ENCODE measurements at places on chromosomes 6 and 20.

- no peak for DNase-seq
These were observed 45.8 kb downstream of the RGS17 start for GRCh38 chr6:153085239-153085638.

DNA sequence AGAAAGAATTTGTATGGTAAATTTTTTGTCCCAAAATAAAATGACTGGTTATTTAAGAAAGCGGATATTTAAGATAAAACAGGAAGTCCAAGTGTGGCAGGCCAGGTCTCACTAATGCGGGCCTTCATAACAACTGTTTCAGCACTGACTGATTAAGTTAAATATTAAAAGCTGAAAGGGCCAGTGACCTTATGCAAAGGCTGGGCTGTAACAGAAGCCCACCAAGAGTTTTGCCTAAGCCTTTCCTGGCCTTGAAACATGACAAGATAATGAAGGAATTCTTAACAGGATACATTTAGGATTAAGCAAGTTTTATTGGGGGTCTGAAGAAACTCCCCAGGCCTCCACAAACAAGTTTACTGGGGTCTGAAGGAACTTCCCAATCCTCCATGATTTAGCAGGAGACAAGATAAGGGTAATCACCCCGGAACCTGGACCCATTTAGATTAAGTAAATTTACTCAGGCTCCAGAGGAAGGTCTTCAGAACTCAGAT is 36.3 kb downstream of the ZNF133 start:
- no peak for DNase-seq

DNA sequence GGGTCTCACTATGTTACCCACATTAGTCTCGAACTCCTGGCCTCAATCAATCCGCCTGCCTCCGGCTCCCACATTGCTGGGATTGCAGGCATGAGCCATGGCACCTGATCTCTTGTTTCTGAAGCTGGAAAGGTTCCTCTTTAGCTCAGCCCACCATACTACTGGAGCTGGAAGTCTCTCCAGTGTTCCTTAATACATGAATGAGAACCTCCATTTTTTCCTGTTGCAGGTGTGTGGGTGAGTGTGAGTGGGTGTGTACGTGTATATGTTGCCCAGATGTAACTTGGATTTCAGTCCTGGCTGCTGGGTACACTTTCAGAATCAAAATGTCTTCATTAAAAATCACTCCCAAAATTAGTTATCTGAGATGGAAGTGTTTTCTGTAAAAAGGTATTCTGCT is 11.1 kb downstream of the PNPLA1 start:
- DNase-seq, result no peak

GRCh38 chr20:43389211-43389610 is 68.5 kb upstream of the SRSF6 start:
- DNase-seq, result no peak

- DNase-seq, result no peak
These were observed 7.2 kb upstream of the IPCEF1 start for GRCh38 chr6:154363821-154364220.

DNA sequence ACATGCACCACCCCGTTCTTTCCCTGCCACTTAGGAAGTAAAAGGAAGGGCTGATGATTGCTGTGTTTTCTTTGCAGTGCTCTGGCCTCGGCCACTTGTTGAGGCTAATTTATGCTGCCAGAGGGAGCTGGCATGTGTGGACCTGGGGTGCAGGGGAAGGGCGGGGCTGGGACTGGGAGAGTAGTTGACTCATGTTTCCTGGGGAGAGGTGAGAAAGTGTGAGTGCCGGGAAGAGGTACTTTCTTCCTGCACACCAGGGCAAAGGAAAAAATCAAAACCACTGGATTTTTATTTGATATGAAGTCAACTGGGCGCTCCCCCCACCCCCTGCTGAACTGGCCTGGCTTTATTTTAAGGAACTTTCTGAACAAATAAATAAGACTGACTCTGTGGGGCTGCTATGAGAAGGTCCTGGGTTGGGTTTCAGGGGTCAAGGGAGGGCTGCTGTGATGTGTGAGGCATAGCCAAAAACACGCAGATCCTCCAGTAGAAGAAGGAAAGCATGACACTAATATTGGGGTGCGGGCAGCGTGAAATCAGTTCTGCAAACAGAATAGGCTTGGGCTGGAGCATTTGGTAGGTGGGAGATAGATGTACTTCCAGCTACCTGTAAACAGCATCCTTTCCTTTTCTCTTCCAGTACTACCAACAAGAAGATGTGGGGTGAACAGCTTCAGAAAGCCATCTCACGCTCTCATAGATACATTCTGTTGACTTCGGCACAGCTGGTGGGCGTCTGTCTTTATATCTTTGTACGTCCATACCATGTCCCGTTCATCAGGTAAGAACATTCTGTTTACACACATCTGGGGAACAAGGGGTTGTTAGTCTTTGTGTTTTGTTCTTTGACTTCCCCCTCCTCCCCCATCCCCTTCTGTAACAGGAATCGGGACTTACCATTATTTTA is 87.5 kb downstream of the SYNJ2 start:
- DNase-seq, result peak; percentile 32

DNA sequence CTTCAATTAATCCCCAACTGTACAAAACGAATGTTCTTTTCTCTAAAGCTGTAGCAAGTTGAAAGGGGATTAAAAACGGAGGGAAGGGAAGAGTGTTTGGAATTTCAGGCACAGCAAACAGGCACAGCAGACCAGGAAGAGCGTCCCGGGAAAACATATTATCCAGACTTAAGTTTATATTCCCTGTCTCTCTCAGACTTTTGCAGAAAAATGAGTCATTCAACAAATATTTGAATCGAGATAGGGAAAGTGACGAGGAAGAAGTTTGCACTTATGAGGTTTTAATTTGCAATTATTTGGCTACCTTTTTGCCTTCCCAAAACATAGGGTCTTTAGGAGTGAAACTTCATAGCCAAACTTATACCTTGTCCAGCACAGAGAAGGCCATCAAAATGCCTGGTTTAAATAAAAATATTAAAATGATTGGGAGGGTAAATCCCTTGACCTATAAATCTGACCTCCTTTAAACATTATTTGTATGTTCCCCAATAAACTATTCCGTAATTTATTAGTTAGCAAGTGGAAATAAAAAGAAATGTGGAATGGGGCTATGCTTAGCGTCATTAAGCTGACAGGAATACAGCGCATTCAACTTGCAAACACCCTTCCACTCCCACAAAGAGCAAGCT is 16.0 kb downstream of the HFE start:
- DNase-seq, result no peak

- no peak for DNase-seq
These were observed 379.3 kb downstream of the MAFB start for GRCh38 chr20:40309731-40310130.

DNA sequence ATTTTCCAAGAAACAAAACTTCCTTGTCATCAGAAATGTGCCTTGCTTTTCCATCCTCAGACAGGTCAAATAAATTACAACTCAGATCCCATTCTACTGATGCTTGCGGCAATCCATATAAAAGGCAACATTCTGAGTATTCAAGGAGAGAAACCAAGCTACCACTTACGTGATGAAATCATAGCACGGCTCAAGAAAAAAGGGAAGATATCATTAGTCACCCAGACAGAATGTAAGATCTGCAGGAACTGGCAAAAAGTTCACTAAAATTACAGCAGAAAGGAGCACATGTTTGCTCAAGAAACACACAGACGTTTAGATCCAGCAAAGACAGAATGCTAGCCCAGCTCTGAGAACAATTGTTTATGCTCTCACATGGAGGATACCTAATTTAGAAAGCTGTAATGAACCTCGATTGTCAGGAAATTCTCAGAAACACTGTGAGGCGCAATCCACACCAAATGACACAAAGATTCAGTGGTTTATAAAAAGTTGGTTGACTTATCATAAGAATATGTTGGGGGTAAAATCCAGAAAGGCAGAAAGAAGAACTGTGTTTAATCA is 304.2 kb downstream of the ADGRG6 start:
- DNase-seq, result no peak

GRCh38 chr20:1108437-1108920 is 9.9 kb upstream of the PSMF1 start:
- DNase-seq, result no peak

- no peak for DNase-seq
These were observed 94.7 kb downstream of the PDE10A start for GRCh38 chr6:165568326-165568725.

- DNase-seq, result no peak
These were observed 70.5 kb downstream of the COL19A1 start for GRCh38 chr6:69936674-69937363.

- DNase-seq, result no peak
These were observed at the start of gene HRH3 for GRCh38 chr20:62219992-62220665. TSS of gene HRH3 (minus strand) at chr20:62220278. CDS start at chr20:62219970, 308 bp downstream.

- peak; percentile 58 for DNase-seq
These were observed 52.8 kb downstream of the GTF2H5 start for GRCh38 chr6:158220786-158221442.

DNA sequence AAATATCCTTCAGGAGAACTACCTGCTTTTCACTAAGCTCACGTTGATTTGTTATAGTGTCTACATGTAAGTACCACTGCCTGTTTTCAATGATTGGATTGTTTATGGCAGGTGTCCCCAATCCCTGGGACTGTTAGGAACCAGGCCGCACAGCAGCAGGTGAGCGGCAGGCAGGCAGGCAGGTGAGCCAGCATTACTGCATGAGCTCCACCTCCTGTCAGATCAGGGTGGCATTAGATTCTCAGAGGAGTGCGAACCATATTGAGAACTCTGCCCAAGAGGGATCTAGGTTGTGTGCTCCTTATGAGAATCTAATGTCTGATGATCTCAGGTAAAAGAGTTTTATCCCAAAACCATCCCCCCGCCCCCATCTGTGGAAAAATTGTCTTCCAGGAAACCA is 303.3 kb downstream of the EYA4 start:
- no peak for DNase-seq

DNA sequence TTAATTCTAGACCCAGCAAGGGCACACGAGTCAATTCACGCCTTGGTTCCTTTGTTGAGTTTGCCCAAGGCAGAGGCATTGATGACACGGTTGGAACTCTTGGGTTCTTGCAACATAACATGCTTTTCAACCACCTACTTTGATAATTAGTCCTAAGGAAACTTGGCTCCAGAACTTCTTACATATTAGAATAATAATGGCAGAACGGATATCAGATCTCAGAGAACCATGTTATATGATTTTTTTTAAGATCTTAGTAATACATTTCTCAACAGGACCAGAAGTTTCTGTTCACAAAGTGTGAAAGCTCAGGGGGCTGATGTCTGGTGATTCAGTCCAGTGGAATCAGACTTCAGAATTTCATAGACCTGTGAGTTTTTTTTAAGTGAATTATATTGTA is 19.2 kb downstream of the SPTLC3 start:
- DNase-seq, result no peak

GRCh38 chr6:45155341-45155894 is 172.7 kb upstream of the RUNX2 start:
- no peak for DNase-seq

- DNase-seq, result no peak
These were observed 649.4 kb downstream of the HDGFL1 start for GRCh38 chr6:23218751-23219150.

GRCh38 chr6:39003072-39003471 is 45.5 kb upstream of the GLP1R start:
- DNase-seq, result no peak

GRCh38 chr20:32155017-32155981 is 45.8 kb downstream of the TM9SF4 start:
- peak; percentile 38 for DNase-seq

DNA sequence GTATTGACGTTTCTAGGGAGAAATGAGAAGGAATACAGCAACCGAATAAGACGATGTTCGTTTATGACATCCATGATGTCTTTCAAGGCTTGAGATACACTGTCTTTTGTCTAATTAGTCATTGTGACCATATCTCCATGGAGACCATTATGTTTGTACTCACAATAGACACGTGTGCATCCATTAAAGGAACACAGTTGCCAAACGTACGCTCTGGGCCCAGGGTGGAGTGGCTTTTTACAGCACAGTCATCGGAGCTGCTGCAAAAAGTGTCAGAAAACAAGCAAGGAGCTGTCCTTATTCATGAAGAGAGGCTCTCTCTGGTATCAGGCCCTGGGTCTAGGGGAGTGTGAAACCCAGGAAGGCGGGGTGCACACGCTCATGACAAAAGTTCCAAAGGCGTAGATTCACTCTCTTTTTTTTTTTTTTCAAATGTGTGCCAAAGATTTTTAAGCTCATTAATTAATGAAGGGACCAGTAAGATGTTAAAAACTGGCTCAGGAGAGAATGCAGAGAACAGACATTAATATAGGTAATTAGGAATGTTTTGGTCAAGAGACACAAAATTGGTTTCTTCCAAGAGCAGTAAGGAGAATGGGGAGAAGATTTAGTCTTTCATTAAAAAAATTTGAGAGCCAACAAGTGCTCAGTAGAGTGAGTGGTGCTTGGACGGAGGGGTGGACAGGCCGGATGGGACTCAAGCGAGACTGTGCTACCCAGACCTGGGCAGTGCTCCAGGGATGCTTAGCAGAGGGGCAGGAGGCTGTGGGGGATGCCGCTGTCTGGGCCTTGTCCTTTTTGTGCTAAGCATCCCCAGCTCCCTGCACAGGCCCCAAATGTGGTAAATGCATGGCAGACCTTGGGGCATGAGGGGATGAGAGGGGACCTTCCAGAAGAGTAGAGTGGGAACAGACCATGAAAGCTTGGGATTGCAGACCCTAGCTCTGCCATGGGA is 34.9 kb upstream of the GTSF1L start:
- no peak for DNase-seq

DNA sequence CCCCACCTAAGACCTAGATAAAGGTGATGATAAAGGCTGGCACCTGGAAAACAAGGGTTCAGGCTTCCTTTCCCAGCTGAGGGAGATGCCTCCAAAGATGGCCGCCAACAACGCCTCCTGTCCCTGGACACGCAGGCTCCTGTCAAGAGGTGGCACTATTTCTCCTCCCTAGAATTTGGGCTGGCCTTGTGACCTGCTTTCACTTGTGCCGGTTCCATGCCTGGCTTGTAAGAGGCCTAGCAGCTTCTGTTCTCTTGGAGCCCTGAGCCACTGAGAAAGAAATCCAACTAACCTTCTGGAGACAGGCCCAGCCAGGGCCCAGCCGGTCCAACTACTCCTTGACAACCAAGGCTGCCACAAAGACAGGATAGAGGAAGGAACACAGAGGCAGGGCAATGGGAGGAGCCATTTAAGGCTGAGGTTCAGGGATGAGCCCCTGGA is 60.2 kb upstream of the RALY start:
- DNase-seq, result no peak

DNA sequence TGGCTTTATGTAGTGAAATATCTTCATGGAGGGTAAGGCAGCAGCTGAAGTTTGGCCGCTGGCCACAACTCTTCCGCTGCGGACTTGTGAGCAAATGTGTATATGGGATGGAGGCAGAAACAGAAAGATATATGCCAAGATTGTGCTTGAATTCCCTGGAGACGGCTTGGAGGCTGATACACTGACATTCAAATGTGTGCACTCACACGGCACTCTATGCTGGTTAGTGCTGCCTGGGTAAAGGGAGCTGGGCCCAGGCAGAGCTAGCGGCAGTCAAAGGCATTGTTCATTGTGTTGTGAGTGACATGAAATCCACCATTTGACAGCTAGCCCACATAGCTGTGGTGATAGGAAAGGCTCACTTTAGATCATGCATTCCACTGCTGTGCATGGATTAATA is 202.7 kb downstream of the CLIC5 start:
- DNase-seq, result no peak

- no peak for DNase-seq
These were observed 143.5 kb upstream of the BMP2 start for GRCh38 chr20:6623989-6624388.

GRCh38 chr6:31822036-31822821 is 5.3 kb upstream of the HSPA1B start:
- peak; percentile 58 for DNase-seq

GRCh38 chr6:34068462-34069044 is 77.3 kb downstream of the GRM4 start:
- no peak for DNase-seq
